ENCODE measurements at places on chromosomes 16 and 17.

DNA sequence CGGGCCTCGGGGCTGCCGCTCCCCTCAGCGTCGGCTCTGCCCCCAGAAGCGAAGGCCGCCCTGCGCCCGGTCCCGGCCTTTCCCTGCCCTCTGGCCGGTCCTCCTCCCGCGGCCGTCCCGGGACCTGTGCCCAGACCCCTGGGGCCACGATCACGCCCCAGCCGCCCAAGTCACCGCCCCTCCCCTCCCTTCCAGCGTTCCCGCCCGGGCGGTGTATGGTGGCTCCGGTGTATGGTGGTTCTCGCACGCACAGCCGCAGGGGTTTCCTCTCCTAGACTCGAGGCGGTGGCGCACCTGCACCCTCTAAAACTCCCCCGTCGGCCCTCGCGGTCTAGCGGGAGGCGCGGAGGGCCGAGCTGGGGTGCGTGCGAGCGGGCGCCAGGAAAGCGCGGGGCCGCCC is 10.0 kb downstream of the TIGD7 start:
- DNase-seq, result no peak

GRCh38 chr16:84340325-84341040 is 27.9 kb upstream of the ATP2C2 start:
- no peak for DNase-seq

GRCh38 chr17:5841862-5842261 is 228.3 kb upstream of the WSCD1 start:
- DNase-seq, result no peak

DNA sequence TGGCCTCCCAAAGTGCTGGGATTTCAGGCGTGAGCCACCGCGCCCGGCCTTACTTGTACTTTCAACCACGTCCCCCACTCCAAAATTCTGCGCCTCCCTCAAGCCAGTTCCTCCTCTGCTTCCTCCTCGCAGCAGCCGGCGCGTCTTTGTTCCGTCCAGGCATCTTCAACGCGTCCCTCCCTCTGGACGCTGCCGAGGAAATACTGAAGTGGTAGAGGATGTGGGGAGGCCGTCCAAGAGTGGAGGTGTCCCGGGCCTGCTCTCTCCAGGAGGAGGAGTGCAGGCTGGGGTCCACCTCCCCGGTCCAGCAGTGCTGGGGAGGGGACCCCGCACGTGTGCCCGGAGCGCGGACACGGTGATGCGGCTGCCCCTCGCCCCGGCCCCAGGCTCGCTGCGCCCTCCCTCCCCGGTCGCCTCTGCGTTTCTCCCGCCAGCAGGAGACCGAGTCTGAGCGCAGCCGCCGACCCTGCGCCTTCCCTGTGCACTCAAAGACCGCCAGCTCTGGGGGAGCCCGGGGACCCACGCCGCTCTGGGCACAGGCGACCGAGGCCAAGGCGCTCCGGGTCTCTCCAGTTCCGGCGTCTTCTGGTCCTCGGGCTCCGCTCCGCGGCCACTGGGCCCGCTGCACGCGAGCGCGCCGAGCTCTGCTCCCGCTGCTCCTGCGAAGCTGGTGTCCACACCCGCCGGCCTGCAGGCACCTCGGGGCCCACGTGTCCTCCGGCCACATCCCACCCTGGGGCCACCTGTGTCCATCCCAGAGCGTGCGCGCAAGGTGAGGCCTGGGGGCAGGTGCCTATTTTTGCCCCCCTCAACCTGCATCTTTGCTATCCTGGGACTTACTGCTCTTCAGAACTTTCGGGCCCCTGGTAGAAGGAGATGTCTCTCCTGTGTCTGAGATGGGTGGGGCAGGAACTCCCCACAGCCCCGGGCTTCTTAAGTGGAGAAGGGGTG is 31.7 kb downstream of the OSBPL7 start:
- peak; percentile 89 for DNase-seq

DNA sequence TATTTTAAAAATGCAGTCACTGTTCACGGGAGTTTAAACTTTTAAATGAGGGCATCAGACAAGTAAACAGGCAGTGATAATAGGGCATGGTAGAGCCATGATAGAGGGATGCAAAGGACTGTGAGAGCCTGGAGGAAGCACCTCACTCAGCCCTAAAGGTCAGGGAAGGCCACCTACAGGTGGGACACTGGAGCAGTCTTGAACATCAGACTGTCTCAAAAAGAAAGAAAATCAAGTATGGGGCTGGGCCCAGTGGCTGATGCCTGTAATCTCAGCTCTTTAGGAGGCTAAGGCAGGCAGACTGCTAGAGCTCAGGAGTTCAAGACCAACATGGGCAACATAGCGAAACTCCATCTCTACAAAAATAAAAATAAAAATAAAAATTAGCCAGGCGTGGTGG is 31.0 kb upstream of the DHRS7B start:
- no peak for DNase-seq
